ENCODE measurements at places on chromosomes 11 and 22. TPM values are rescaled to one million over a fixed set of nuclear protein-coding genes. Genes with fewer than 3 reads are reported as not detected.

MMP13 gene
- total RNA-seq: not detected

APOL5 gene
- total RNA-seq: not detected

GRCh38 chr22:46883092-46883910, 120.9 kb downstream of the TBC1D22A start:
- H3K4me3 ChIP-seq: no peak overlapping the region
- DNase-seq: no peak
- no peaks in the 10 kb centered on the region for H3K27me3 ChIP-seq
- no peaks in the 10 kb centered on the region for H3K4me1 ChIP-seq
- H3K36me3 ChIP-seq: no peaks in the 10 kb centered on the region

GRCh38 chr11:117560780-117561530, 233.3 kb downstream of the CEP164 start:
- no peak overlapping the region for H3K27ac ChIP-seq
- no peaks in the 10 kb centered on the region for H3K27me3 ChIP-seq
- H3K4me1 ChIP-seq: no peaks in the 10 kb centered on the region
- no peaks in the 10 kb centered on the region for H3K36me3 ChIP-seq
- no peak overlapping the region for H3K4me3 ChIP-seq

DNA sequence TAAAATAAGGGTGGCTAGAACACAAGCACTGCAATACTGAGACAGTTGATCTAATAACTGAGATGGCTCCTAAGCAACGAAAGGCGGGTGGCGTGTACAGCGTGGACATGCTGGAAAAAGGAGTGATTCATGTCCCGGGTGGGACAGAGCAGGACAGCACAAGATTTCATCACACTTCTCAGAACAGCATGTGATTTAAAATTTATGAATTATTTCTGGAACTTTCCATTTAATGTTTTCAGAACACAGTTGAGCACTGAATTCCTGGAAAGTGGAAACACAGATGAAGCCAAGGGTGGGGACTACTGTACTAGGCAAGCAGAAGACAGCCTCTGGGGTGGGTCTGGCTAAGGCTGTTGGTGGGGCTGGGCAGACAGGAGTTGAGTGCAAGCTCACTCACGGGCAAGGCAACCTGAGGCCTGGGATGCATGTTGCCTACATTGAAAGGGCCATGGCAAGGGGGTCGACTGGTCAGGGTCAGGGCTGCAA, 165.6 kb upstream of the DDI1 start:
- no peaks in the 10 kb centered on the region for H3K27me3 ChIP-seq
- H3K36me3 ChIP-seq: no peaks in the 10 kb centered on the region
- no peak overlapping the region for H3K4me3 ChIP-seq
- H3K4me1 ChIP-seq: no peaks in the 10 kb centered on the region

- no peak for DNase-seq
- H3K4me1 ChIP-seq: no peaks in the 10 kb centered on the region
- H3K4me3 ChIP-seq: no peak overlapping the region
- no peaks in the 10 kb centered on the region for H3K36me3 ChIP-seq
- H3K27me3 ChIP-seq: no peaks in the 10 kb centered on the region
- H3K27ac ChIP-seq: no peak overlapping the region
Measured at GRCh38 chr11:36238036-36238631, 51.1 kb downstream of the COMMD9 start.

DNA sequence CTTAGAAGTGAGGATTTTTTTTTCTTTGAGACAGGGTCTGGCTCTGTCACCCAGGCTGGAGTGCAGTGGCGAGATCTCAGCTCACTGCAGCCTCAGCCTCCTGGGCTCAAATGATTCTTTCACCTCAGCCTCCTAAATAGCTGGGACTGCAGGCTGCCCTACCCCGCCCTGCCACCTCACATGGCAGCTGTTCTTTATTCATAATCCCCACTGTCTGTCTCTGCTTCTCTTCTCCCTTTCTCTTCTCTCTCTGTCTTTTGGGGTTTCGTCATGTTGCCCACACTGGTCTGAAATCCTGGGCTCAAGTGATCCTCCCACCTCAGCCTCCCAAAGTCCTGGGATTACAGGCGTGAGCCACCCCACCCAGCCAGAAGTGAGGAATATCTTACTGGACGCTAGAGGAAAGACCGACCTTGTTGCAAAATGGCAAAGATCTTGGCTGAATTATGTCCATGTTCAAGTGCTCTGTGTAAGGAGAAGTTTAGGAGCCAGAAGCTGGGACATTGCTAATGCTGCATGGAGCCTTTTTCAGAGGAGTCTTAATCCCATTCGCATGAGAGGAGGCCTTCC, 21.9 kb downstream of the KRTAP5-5 start:
- H3K27me3 ChIP-seq: no peaks in the 10 kb centered on the region
- no peak for DNase-seq
- H3K4me1 ChIP-seq: no peaks in the 10 kb centered on the region
- no peak overlapping the region for H3K4me3 ChIP-seq
- no peak overlapping the region for H3K27ac ChIP-seq
- no peaks in the 10 kb centered on the region for H3K36me3 ChIP-seq

- H3K27ac ChIP-seq: no peak overlapping the region
- no peaks in the 10 kb centered on the region for H3K4me1 ChIP-seq
- no peak for DNase-seq
- no peaks in the 10 kb centered on the region for H3K27me3 ChIP-seq
- no peak overlapping the region for H3K4me3 ChIP-seq
Measured at GRCh38 chr11:57434640-57435546, 8.0 kb upstream of the SLC43A3 start.

DNA sequence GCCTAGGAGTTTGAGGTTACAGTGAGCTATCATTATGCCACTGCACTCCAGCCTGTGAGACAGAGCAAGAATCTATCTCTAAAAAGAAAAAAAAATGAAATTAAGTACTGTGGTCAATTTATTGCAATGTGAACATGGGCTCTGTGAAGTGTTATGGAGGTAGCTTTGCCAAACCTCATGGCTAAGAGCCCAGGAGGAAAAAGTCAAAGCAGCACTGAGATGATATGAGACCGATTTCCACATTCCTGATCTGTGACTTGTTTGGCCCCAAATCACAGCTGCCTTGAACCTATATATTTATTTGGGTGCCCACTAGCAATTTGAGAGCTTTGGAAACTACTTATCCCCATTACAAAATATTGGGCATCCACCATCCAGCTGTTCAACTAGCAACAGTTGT, 29.8 kb upstream of the TMEM135 start:
- no peaks in the 10 kb centered on the region for H3K36me3 ChIP-seq
- DNase-seq: no peak
- no peak overlapping the region for H3K27ac ChIP-seq
- no peak overlapping the region for H3K4me3 ChIP-seq
- H3K27me3 ChIP-seq: no peaks in the 10 kb centered on the region
- H3K4me1 ChIP-seq: no peaks in the 10 kb centered on the region

Measured in uterus (tissue), 4 donors.